ENCODE measurements at places on chromosomes 2 and 18. TPM values are rescaled to one million over a fixed set of nuclear protein-coding genes. Genes with fewer than 3 reads are reported as not detected.

Gene ATP8B1
- 52.8 TPM for total RNA-seq

Gene CHCHD5
- total RNA-seq = 10.7 TPM

Gene SAP130
- total RNA-seq = 12.2 TPM

Gene STON1
- 19.3 TPM for total RNA-seq

Gene EML6
- 3.2 TPM for total RNA-seq

Gene SERPINB13
- total RNA-seq = not detected

Gene C2orf80
- total RNA-seq = not detected

Gene CFC1
- total RNA-seq = not detected

Gene ZNF638
- 125 TPM for total RNA-seq

Gene MYO3B
- total RNA-seq = 0.24 TPM

Gene HYCC2
- total RNA-seq = 15.9 TPM

Gene EIF2B4
- 29.9 TPM for total RNA-seq

Data from hair follicle dermal papilla cell (primary cell).